ENCODE measurements at places on chromosomes 3 and 15. TPM values are rescaled to one million over a fixed set of nuclear protein-coding genes. Genes with fewer than 3 reads are reported as not detected.

Gene NOX5
- 0.09 TPM for total RNA-seq

Gene CIB2
- total RNA-seq: 2.4 TPM

Gene PLCD1
- total RNA-seq: 19.4 TPM

Gene CELF6
- total RNA-seq: under 0.01 TPM

Gene MASP1
- 319 TPM for total RNA-seq

Gene CYP11A1
- 1.1 TPM for total RNA-seq

Gene BNC1
- total RNA-seq: 7.3 TPM

Gene CEMIP
- 466 TPM for total RNA-seq

Gene CHRM5
- total RNA-seq: under 0.01 TPM

Gene SPINK8
- not detected for total RNA-seq

Gene STARD5
- 11.8 TPM for total RNA-seq

Gene ANKRD63
- not detected for total RNA-seq

Gene ARGFX
- not detected for total RNA-seq

Gene CHRNA7
- 0.28 TPM for total RNA-seq

Gene ISG20
- 4.8 TPM for total RNA-seq

Gene C3orf18
- 16.0 TPM for total RNA-seq

Gene TMIE
- total RNA-seq: 0.09 TPM

Gene SPATA12
- total RNA-seq: not detected

Gene SLC12A1
- not detected for total RNA-seq

Gene MOBP
- not detected for total RNA-seq

Gene AMOTL2
- total RNA-seq: 92.3 TPM

Gene SOX2
- not detected for total RNA-seq

Gene GPR27
- not detected for total RNA-seq

Gene ZNF80
- not detected for total RNA-seq

Gene ILDR1
- total RNA-seq: not detected

Gene CALML4
- 1.1 TPM for total RNA-seq

Gene TF
- 0.28 TPM for total RNA-seq

Gene RLBP1
- total RNA-seq: not detected
